Putamen (tissue), 1 donor: ENCODE measurements at places on chromosomes 2 and 18.

- DNase-seq = no peak
Measured at GRCh38 chr18:25982961-25983360, 107.5 kb downstream of the SS18 start.

DNA sequence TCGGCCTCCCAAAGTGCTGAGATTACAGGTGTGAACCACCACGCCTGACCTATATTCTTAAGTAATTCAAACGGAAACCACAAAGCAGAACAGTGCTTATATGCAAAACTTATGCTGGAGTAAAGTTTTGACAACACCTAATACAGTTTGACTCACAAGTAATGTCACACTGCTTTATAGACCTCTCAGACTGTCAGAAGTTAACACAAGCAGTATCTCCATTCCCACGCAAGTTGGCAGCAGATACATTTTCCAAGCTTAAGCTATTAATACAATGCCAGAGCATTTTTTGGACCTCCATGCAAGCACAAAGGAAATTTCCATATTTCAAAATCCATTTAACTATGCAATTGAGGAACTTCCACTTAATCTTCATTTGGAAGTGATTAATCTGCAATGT lies 21.0 kb upstream of the SANBR start:
- peak; percentile 29 for DNase-seq

GRCh38 chr18:23932385-23933067 lies 82.0 kb upstream of the TTC39C start:
- no peak for DNase-seq

GRCh38 chr2:236665572-236666118 lies 96.0 kb downstream of the ACKR3 start:
- DNase-seq = no peak

- no peak for DNase-seq
Measured at GRCh38 chr2:141475801-141476200, 655.0 kb downstream of the LRP1B start.

DNA sequence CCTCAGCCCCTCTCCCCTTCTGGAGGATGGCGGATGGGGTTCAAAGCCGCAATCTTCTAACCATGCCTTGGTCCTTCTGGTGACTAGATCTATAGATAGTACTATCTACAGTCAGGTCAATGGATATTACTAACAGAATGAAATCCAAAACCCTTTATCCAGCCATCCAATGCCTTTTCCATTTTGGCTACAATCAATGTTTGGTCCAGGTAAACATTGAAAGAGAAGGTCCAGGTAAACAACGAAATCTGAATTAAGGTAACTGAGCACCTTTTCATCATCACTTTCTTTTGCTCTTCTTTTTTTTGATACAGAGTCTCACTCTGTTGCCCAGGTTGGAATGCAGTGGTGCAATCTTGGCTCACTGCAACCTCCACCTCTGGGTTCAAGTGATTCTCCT lies 9.7 kb downstream of the PPP4R3B start:
- DNase-seq = no peak

DNA sequence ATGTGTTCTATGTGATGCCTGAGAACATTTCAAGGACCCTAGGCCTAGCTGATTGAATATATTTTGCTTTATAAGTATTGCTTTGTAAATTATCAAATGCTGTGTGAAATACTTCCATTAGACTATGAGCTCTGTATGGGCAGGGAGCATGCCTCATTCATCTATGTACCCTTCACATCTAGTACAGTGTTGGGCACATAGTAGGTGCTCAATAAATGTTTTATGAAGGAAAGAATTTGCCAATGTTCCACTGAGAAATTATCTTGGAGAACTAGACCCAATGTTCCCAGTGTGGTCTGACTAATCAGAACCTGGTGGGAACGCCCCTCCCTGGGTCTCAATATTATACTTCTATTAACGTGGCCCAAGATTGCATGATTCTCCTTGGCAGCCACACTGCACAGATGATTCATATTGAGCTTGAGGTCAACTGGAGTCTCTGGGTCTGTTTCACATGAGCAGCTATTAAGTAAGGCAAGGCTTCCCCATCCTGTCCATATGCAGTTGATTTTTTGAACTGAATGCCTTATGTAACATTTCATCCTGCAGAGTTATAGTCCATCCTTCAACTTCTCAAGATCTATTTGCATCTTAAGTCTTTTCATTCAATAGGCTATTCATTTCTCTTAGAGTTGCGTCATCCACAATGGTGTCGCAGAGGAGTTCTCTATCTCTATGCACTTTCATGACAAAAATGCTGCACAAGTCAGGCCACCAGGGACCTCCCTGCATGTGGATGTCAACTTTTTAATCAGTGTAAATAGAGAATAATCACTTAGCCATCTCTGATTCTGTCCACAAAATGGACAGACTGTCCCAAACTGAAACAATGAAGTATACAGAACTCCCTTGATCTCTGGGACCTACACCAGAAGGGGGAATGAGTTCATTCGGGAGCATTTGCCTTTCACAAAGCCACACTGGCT lies 257.6 kb downstream of the CYP26B1 start:
- no peak for DNase-seq

DNA sequence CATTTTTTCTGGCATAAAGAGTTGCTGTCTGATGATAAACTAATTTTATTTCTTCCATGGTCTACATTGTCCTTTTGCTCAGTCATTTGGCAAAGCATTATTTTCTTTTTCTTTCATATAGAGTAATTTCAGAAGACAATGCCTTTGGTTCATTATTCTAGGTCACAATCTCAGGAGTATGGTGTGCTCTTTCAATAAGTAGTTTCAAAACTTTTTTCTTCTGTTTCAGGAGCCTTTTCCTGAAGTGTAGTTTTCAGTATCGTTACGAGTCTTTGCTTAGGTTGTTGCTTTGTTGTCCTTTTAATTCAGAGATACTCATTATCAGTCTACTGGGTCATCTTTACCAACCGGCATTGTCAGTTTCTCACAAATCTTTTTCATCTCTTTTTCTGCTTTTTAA lies 100.4 kb upstream of the GPC1 start:
- DNase-seq = no peak

DNA sequence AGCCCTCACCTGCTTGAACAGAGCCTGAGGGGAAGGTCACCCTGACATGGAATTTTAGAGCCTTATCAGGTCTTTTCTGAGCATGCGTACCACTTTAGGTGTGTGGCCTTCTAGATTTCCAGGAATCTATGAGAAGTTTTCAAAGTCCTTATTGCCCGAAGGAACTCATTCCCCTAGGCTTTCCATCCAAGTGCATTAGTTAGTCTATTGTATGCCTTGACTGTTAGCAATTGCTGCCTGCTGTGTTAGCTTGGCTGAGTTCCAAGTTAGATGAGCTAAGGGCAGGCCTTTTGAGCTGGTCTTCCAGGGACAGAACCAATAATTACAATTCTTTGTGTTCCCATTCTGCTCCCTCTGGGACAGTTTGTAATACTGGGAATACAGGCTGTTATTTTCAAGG lies 30.8 kb upstream of the PUM2 start:
- DNase-seq = peak; percentile 82

DNA sequence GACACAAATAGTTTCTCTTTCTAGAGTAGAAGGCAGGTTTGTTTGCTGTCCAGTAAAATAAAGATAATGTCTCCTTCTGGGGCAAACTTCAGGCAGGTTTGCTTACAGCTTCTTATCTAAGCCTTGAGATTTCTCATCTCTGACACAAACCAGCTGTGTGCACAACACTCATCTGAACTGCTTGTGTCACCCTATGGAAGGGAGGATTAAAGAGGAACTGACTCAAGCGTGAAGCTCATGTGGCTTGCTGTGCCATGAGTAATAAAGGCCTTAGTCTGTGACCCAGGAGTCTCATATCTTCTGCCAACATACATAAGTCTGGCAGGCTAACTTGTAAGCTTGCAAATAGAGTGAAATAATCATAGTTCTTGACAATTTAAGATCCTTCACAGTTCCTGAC lies 24.2 kb upstream of the CPO start:
- DNase-seq = no peak

DNA sequence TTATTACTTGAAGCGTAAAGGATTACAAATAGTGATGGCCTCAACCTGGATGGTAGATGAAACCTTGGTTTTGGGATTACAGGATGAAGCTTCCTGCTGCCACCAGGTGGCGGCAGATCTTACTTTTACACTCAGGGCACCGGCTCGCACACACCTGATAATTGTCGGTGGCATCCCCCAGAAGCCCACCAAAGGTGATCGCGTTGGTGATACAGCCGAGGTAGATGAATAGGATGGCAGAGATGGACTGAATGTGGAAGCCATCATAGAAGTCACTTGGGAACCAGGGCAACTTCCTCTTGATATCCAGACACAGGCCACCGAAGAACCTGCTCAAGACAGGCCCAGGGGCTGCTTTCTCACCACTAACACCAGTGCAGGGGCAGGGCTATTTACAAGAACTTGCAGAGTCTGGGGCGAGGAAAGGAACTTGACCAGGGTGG lies 51.8 kb downstream of the MTHFD2 start:
- peak; percentile 13 for DNase-seq

- no peak for DNase-seq
Measured at GRCh38 chr18:74289137-74289536, 2.6 kb downstream of the CYB5A start.

- DNase-seq = no peak
Measured at GRCh38 chr2:8452296-8452695, 229.6 kb upstream of the ID2 start.
